ENCODE measurements at places on chromosomes 1 and 21. TPM values are rescaled to one million over a fixed set of nuclear protein-coding genes. Genes with fewer than 3 reads are reported as not detected.

GRCh38 chr1:72482736-72483413 lies 200.5 kb upstream of the NEGR1 start:
- H3K27ac ChIP-seq = no peak overlapping the region
- no peaks in the 10 kb centered on the region for H3K27me3 ChIP-seq
- DNase-seq = no peak
- no peaks in the 10 kb centered on the region for H3K36me3 ChIP-seq

GRCh38 chr1:43711524-43712386 lies 4.4 kb downstream of the ST3GAL3 start:
- H3K4me3 ChIP-seq = no peak overlapping the region
- peaks cover 15% of the 10 kb centered on the region for H3K4me1 ChIP-seq
- no peak overlapping the region for H3K27ac ChIP-seq
- no peak for DNase-seq
- H3K36me3 ChIP-seq = peaks cover 17% of the 10 kb centered on the region

- H3K27ac ChIP-seq = no peak overlapping the region
- no peaks in the 10 kb centered on the region for H3K36me3 ChIP-seq
- peaks cover 13% of the 10 kb centered on the region for H3K4me1 ChIP-seq
- DNase-seq = peak; percentile 57
- H3K27me3 ChIP-seq = peaks cover 10% of the 10 kb centered on the region
Observed at GRCh38 chr1:30191154-30191702, 532.2 kb downstream of the MATN1 start.

The SYT14 gene
- not detected for total RNA-seq

- H3K36me3 ChIP-seq = peaks cover 1% of the 10 kb centered on the region
- H3K27ac ChIP-seq = no peak overlapping the region
- DNase-seq = no peak
- H3K27me3 ChIP-seq = no peaks in the 10 kb centered on the region
- H3K4me3 ChIP-seq = no peak overlapping the region
- H3K4me1 ChIP-seq = no peaks in the 10 kb centered on the region
Observed at GRCh38 chr1:73913025-73913424, 285.0 kb downstream of the LRRIQ3 start.

The DRAXIN gene
- total RNA-seq = 0.05 TPM

GRCh38 chr1:8345621-8346415 lies 27.9 kb downstream of the SLC45A1 start:
- no peaks in the 10 kb centered on the region for H3K36me3 ChIP-seq
- H3K27ac ChIP-seq = no peak overlapping the region
- no peak for DNase-seq
- peaks cover 2% of the 10 kb centered on the region for H3K27me3 ChIP-seq

The GPR52 gene
- total RNA-seq = 0.56 TPM

DNA sequence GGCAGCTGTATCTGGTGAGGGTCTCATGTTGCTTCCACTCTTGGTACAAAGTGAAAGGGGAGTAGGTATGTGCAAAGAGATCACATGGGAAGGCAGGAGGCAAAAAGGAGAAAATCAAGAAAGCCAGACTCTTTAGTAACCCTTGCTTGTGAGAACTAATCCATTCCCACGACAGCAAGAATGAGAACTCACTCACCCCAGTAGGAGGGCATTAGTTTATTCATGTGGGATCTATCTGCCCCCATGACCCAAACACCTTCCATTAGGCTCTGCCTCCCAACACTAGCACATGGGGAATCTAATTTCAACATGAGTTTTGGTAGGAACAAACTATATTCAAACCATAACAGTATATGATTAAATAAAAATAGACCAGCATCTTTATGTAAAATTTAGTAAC lies 57.6 kb downstream of the ZNHIT6 start:
- H3K27ac ChIP-seq = no peak overlapping the region
- no peaks in the 10 kb centered on the region for H3K27me3 ChIP-seq
- peaks cover 67% of the 10 kb centered on the region for H3K36me3 ChIP-seq
- no peaks in the 10 kb centered on the region for H3K4me1 ChIP-seq

- H3K36me3 ChIP-seq = no peaks in the 10 kb centered on the region
- H3K4me1 ChIP-seq = peaks cover 5% of the 10 kb centered on the region
- DNase-seq = no peak
Observed at GRCh38 chr1:33317946-33318345, 3.0 kb downstream of the A3GALT2 start.

The IRF6 gene
- 0.31 TPM for total RNA-seq

DNA sequence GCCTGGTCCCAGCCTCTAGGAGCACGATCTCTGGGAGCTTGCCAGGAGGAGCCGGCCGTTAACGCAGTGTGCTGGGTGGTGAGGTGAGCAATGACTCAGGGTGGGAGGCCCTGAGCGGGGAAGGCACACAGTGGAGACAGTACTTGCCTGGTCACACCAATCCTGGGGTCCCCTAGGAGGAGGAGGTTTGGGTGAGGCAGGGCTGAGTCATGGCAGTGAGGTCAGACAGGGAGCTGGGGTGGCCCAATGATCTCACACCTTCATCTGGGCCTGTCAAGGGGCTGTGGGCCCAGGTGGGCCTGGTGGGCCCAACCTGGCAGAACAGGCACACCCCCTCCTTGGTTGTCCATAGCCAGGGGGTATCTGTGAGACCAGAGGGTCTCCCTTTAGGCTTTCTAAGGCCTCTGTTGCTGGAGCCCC lies 8.6 kb upstream of the EDN2 start:
- no peaks in the 10 kb centered on the region for H3K36me3 ChIP-seq
- peaks cover 23% of the 10 kb centered on the region for H3K27me3 ChIP-seq
- H3K4me1 ChIP-seq = peaks cover 4% of the 10 kb centered on the region

The CNKSR1 gene
- total RNA-seq = 1.5 TPM

GRCh38 chr1:222048094-222048595 lies 306.3 kb upstream of the DUSP10 start:
- H3K4me3 ChIP-seq = no peak overlapping the region
- no peak for DNase-seq
- H3K4me1 ChIP-seq = peaks cover 9% of the 10 kb centered on the region
- no peaks in the 10 kb centered on the region for H3K27me3 ChIP-seq
- no peaks in the 10 kb centered on the region for H3K36me3 ChIP-seq
- no peak overlapping the region for H3K27ac ChIP-seq
